Transverse colon (tissue), 4 donors: ENCODE measurements at places on chromosomes 12 and 14. TPM values are rescaled to one million over a fixed set of nuclear protein-coding genes. Genes with fewer than 3 reads are reported as not detected.

Gene TAS2R9
- not detected for total RNA-seq

Gene KRT6C
- not detected for total RNA-seq

Gene TOMM20L
- not detected for total RNA-seq

Gene DUSP16
- 35.9 TPM for total RNA-seq

Gene FBLN5
- total RNA-seq: 14.6 TPM

Gene ALX1
- total RNA-seq: not detected

Gene SLC2A14
- total RNA-seq: not detected

Gene VASH1
- total RNA-seq: 3.8 TPM

Gene C14orf132
- 5.9 TPM for total RNA-seq

Gene AQP2
- not detected for total RNA-seq

Gene FGD6
- total RNA-seq: 25.0 TPM

Gene PIWIL1
- not detected for total RNA-seq

Gene SERPINA1
- total RNA-seq: 107 TPM

Gene TAS2R8
- total RNA-seq: not detected

Gene GPR162
- 6.4 TPM for total RNA-seq

Gene GUCY2C
- 20.5 TPM for total RNA-seq

Gene CD163
- total RNA-seq: 61.0 TPM

Gene DHH
- 0.32 TPM for total RNA-seq

Gene KRT78
- not detected for total RNA-seq

Gene ADCY4
- 31.8 TPM for total RNA-seq

Gene IFNG-AS1
- total RNA-seq: not detected

Gene GCH1
- total RNA-seq: 30.3 TPM

Gene NOS1
- 0.96 TPM for total RNA-seq

Gene HPD
- not detected for total RNA-seq

Gene B4GALNT3
- 99.1 TPM for total RNA-seq

Gene STON2
- 15.5 TPM for total RNA-seq

Gene AMN
- total RNA-seq: 316 TPM

Gene RERG
- total RNA-seq: 12.6 TPM

Gene SDR9C7
- total RNA-seq: not detected

Gene RHOJ
- 23.7 TPM for total RNA-seq

Gene LRP1
- total RNA-seq: 194 TPM

Gene ARHGEF25
- total RNA-seq: 16.2 TPM

Gene ADAM20
- total RNA-seq: not detected
